Pancreas (tissue), 10 donors: ENCODE measurements at places on chromosomes 11 and 22. TPM values are rescaled to one million over a fixed set of nuclear protein-coding genes. Genes with fewer than 3 reads are reported as not detected.

The CARD16 gene
- total RNA-seq: 2.0 TPM

The LRRC55 gene
- 1.2 TPM for total RNA-seq

GRCh38 chr11:27158456-27159334 is 118.1 kb downstream of the BBOX1 start:
- H3K27ac ChIP-seq: no peak overlapping the region
- H3K4me1 ChIP-seq: no peaks in the 10 kb centered on the region
- DNase-seq: no peak
- H3K27me3 ChIP-seq: no peaks in the 10 kb centered on the region

The OTOG gene
- total RNA-seq: not detected

The OR51B2 gene
- total RNA-seq: not detected

The SEC14L2 gene
- 2.6 TPM for total RNA-seq

GRCh38 chr11:46238967-46239800 is 38.3 kb upstream of the CREB3L1 start:
- DNase-seq: peak; percentile 82
- H3K27ac ChIP-seq: no peak overlapping the region
- peak overlapping the region; percentile 59 for H3K4me3 ChIP-seq
- H3K36me3 ChIP-seq: no peaks in the 10 kb centered on the region
- no peaks in the 10 kb centered on the region for H3K27me3 ChIP-seq
